ENCODE measurements at places on chromosomes 3 and 15.

- DNase-seq, result no peak
Measured at GRCh38 chr15:64665179-64665578, 110.2 kb downstream of the RBPMS2 start.

DNA sequence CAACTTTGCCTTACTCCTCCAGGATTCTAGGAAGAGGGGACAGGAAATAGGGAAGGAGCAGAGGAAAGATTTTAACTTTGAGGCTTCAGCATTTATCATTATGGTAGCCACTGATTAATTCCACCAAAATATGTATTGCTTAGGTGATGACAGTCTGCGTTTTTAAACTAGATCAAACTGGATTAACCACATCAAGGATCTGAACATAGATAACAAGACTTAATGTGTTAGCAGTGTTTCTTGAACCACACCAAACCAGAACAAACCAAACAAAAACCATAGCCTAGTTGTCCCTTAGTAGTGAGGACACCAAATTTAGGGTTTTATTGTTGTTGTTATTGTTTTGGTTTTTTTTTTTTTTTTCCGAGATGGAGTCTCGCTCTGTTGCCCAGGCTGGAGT lies 113.5 kb upstream of the LMOD3 start:
- no peak for DNase-seq

DNA sequence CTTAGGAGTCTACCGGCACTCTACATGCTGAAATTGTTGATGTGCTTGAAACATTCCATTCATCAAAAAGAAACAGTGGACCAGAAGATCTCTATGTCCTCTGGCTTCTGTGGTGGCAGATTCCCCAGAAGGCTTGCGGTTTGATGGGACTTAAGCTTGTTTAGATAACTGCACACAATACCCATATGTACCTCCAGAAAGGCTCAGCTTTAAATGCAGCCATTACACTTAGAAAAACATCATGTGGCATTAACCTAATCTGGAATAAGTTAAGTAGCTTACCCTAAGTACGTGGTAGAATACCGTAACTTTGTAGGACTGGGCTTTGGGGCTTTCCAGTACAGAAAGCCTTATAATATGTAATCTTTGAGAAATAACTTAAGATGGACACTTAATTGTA lies 187.3 kb downstream of the RBMS3 start:
- no peak for DNase-seq

- DNase-seq, result no peak
Measured at GRCh38 chr3:14286887-14287500, 108.4 kb downstream of the LSM3 start.

DNA sequence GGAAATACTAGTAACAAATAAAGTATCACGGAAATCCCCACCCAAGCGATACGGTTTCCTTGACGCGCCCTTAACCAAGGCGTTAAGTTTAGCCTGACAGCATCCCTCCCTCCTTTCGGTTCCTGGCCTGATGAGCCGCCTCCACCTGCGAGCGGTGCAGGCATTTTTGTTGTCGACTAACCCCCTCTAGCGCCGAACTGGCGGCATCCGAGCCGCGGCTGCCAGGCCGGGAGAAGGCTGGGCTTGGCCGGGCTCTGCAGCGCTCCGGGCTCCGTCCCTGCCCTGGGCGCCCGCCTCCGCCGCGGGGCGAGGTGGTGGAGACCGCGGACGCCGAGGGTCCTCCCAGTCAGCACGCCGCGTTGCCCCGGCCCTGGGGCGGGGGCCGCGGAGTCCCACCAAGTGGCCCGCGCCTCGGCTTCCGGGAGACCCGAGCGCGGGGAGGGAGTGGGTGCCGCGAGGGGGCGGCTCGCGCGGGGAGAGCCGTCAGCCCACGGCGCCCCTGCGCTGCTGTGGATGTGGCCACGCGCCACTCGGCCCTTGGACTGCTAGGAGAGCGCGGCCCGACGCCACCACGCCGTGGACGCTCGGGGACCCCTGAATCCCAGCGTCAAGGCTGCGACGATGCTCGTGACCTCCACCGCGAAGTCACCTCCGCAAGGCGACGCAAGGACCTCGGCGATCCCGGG lies 1.1 kb upstream of the EPHA6 start:
- DNase-seq, result peak; percentile 67

- no peak for DNase-seq
Measured at GRCh38 chr15:31367730-31368344, 41.2 kb downstream of the KLF13 start.

- DNase-seq, result peak; percentile 15
Measured at GRCh38 chr3:101806491-101806890, 27.5 kb downstream of the NXPE3 start.

DNA sequence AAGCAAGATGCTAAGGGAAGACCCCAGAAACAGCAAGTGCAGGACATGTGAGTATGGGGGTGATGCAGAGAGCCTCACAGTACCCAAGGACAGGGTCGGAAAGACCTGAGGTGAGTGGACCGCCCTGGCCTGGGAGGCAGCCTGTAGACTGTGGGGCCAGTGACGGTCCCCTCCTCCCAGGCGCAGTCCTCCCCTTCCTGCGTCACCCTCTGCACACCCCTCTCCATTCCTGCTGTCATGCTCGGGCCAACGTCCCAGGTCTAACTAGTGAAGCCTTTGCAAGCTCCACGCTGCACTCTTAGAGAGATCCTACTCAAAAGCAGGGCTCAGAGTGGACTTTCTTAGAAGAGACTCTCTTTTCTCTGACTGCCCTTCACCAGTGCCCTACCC lies 41.6 kb downstream of the TM2D3 start:
- DNase-seq, result no peak

DNA sequence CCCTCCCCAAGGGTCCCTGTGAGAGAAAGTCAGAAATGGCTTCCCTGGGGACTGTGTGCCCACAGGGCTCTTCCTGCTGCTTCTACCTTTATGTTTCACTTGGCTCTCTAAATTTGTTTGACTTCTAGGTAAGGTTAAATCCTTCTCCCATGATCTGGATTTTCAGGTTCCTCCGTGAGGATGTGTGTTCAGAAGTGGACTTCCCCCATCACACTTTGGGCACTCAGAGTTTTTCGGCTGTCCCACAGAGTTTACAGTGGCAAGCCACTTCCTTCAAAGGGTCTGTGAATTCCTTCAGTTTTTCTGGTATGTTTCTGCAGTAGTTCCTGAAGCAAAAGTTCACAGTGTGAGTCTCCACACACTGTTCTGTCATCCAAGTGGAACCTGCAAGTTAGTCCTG lies 30.9 kb upstream of the RARB start:
- DNase-seq, result no peak

DNA sequence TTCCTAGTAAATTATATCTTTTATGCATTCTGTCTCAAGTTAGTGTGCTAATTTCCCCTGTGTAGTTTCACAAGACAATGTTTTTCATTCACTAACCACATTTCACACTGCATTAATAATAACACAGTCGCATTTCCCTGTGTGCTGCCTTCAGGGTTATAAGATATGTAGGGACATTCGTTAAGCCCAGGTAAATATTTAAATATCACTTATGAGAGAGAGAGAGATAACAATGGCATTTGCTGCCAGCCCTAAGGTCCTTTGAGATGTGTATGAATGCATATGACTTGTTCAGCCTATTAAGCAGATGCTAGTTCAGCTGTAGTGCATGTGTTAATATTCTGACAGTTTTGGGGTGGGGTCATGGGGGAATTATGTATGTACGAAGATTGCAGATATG lies 876.7 kb downstream of the NAALADL2 start:
- no peak for DNase-seq

- no peak for DNase-seq
Measured at GRCh38 chr3:98956008-98956407, 54.5 kb upstream of the DCBLD2 start.

DNA sequence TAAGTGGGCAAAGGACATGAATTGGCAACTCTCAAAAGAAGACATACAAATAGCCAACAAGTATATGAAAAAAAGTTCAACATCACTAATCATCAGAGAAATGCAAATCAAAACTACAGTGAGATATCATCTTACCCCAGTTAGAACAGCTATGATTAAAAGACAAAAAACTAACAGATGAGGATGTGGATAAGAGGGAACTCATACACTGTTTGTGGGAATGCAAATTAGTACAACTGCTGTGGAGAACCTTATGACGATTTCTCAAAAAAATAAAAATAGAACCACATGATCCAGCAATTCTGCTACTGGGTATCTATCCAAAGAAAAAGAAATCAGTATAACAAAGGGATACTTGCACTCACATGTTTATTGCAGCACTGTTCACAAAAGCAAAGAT lies 28.6 kb downstream of the NEK10 start:
- no peak for DNase-seq

GRCh38 chr3:54918516-54918915 lies 9.3 kb downstream of the LRTM1 start:
- no peak for DNase-seq

DNA sequence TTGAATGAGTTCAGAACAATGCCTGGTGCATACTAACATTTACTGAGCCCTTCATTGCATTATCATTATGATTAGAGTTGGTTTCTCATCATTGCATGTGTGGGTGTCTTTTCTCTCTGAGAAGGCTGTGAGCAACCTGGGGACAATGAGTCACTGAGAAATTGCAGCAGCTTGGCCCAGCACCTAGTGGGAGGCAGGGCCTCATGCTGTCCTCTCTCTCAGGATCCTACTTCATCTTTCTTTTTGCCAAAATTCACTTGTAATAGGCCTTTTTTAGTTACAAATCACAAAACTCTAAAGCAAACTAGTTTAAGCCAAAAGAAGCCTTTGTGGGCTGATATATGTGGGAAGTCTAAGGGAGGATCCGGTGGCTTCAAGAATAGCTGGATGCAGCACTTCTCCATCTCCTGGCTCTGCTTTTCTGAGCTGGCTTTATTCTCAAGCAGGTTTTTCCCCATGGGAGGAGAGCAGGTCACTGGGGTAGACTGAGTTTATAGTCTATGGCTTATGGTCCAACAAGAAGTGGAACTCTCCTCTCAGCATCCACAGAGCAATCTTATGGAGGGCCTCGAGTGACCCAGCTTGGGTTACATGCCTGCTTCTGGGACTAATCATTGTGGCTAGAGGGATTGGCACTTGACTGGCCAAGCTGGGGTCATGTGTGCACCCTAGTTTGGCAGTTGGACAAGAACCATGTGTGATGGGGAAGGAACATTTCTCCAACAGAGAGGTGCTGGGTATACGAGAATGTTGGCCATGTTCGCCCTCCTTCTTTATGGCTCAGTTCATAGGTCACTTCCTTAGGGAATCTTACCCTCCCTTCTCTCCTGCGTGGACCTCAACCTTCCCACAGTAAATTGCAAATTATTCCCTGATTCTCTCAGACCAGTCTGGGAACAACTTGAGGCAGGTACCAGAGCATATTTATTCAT lies 8.7 kb upstream of the CAMK1 start:
- peak; percentile 66 for DNase-seq

DNA sequence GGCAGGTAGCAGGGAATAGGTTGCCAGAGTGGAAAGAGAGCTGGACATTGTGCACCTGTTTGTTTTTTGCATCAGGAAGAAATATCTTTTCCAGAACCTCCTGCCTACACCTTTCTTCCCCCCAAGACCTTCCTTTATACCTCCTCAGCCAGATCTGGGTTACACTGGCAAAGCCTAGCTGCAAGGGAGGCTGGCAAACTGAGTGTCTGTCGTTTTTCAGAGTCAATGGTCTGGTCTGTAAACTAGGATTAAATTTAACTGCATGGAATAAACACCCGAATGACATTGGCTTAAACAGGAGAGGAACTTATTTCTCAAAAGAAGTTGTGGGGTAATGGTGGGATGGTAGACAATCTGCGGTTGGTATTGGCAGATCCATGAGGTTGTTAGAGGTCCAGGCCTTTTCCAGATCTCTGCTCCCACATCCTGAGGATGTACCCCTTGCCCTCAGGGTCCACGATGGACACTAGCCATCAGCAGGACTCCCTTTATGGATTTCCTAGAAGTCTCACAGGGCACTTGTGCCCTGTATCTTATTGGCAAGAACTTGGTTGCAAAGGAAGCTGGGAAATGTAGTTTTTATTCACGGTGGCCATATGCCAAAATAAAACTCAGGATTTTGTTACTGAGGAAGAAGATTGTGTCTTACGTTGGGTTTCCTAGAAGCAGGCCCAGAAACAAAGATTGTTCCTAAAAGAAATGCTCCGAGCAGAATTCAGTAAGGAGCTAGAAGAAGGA lies 3.2 kb upstream of the RARRES1 start:
- DNase-seq, result no peak

DNA sequence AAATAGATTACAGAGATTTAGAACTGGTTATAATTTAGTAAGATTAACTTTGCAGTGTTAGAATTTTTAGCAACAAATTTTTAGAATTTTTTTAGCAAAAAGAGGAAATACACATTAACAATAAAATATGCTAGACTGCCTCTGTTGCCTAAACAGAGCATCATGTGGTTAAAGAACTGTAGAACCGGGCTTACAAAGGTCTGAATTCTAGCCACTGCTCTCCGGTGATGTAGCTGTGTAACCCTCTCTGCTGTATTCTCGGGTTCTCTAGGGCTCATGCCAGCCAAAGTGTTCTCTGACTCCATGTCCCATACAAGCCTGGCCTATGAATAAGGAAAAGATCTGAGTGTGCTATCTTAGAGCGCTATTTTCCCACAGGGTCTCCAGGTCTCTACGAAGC lies 2.9 kb upstream of the P2RY12 start:
- DNase-seq, result no peak

DNA sequence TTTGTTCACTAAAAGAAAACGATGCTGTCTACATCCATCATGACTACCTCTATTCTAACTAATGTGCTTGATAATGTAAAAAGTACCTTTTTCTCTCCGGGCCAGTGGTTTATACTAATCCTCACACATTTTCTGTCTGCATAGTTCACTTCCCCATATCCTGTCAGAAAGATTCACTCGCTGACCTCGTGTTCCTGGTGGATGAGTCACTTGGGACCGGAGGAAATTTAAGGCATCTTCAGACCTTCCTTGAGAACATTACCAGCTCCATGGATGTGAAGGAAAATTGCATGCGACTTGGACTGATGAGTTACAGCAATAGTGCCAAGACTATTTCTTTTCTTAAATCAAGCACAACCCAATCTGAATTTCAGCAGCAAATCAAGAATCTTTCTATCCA lies 33.8 kb downstream of the COL6A5 start:
- DNase-seq, result peak; percentile 52

GRCh38 chr3:182671541-182671940 lies 121.8 kb upstream of the ATP11B start:
- peak; percentile 66 for DNase-seq

GRCh38 chr3:169818316-169818715 lies 5.6 kb upstream of the LRRC34 start:
- peak; percentile 59 for DNase-seq

GRCh38 chr3:73580343-73580742 lies 44.4 kb downstream of the PDZRN3 start:
- peak; percentile 94 for DNase-seq

GRCh38 chr3:11969986-11970385 lies 34.2 kb upstream of the SYN2 start:
- DNase-seq, result no peak

- DNase-seq, result peak; percentile 5
Measured at GRCh38 chr3:116084999-116085791, 360.1 kb downstream of the LSAMP start.
